ENCODE measurements at places on chromosomes 2 and 18.

DNA sequence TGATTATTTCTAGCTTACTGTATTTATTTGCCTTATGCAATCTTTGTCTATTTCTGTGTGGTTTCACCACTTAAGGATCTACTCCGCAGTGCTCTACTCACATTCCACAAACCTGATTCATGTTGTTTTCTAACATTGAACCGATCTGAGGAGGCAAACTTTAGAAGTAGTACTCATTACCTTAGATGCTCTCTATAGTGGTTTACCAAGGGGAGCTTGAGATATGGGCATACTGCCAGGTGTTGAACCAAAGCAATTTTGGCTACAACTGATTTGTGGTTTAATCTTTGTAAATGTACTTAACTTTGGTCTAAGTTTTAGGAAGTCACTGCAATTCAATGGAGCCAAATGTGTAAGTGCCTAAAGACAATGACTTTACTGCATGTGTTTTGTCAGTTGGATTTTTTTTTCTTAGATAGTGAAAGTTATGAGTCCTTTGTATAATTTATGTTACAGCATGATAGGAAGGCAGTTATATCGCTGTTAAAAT, 50.1 kb downstream of the MAP2 start:
- DNase-seq, result no peak

GRCh38 chr18:6757931-6758330, 28.4 kb downstream of the ARHGAP28 start:
- no peak for DNase-seq

GRCh38 chr2:138652378-138652777, 127.8 kb downstream of the NXPH2 start:
- DNase-seq, result no peak

- no peak for DNase-seq
Measured at GRCh38 chr2:50875561-50875960, 156.4 kb downstream of the NRXN1 start.

GRCh38 chr2:45930396-45930792, 278.9 kb downstream of the PRKCE start:
- no peak for DNase-seq

GRCh38 chr2:15042801-15043217, 410.3 kb downstream of the LRATD1 start:
- no peak for DNase-seq

All from stimulated activated CD8-positive, alpha-beta memory T cell treated with anti-CD3 and anti-CD28 coated beads, Interleukin-4, amount 100 ng/mL, for 4 hours (primary cell).